ENCODE measurements at places on chromosomes 3 and 15. TPM values are rescaled to one million over a fixed set of nuclear protein-coding genes. Genes with fewer than 3 reads are reported as not detected.

Gene TM4SF18
- total RNA-seq: not detected

Gene DUOXA1
- not detected for total RNA-seq

Gene C3orf70
- total RNA-seq: not detected

Gene DISP2
- 0.03 TPM for total RNA-seq

Gene ZDHHC19
- total RNA-seq: 0.63 TPM

Gene CHRM5
- not detected for total RNA-seq

Gene SELENOK
- 80.9 TPM for total RNA-seq
